ENCODE measurements at places on chromosomes 16 and 17.

DNA sequence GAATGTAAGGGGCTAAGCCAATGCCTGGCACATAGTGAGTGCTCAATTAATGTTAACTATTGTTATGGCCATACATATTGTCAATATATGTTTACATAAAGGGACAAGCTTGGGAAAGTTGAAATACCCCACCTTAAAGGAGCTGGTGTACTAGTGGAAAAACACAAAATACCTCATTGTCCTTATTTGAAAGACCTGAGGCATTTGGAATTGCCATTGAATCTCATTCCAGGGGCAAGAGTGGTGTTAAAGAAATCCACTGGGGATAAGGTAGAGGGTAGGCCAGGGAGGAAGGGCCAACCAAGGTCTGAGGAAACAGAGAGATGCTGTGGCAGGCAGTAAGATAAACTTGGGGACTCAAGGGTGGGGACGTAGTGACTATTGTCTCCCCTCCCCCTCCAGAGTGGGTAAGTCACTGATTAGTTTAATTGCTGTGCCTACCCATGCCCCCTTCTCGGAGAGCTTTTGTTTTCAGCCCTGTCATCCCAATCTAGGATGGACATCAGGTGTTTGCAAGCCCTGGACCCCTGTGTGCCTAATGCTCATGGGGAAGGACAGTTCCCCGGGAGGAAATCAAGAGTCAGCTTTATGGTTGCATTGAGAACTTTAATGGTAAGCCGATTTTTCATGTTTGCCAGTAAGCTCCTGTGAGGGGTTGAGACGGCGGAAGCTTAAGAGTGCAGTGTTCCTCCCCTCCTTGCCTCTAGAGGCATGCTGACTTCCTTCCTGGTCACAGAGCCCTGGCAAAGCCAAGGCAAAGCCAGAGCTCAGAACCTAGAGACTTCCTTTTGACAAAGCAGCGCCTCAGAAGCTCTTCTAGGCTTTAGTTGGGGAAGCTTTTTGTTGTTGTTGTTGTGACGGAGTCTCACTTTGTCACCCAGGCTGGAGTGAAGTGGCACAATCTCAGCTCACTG is 2.5 kb upstream of the HEATR9 start:
- no peak for DNase-seq

DNA sequence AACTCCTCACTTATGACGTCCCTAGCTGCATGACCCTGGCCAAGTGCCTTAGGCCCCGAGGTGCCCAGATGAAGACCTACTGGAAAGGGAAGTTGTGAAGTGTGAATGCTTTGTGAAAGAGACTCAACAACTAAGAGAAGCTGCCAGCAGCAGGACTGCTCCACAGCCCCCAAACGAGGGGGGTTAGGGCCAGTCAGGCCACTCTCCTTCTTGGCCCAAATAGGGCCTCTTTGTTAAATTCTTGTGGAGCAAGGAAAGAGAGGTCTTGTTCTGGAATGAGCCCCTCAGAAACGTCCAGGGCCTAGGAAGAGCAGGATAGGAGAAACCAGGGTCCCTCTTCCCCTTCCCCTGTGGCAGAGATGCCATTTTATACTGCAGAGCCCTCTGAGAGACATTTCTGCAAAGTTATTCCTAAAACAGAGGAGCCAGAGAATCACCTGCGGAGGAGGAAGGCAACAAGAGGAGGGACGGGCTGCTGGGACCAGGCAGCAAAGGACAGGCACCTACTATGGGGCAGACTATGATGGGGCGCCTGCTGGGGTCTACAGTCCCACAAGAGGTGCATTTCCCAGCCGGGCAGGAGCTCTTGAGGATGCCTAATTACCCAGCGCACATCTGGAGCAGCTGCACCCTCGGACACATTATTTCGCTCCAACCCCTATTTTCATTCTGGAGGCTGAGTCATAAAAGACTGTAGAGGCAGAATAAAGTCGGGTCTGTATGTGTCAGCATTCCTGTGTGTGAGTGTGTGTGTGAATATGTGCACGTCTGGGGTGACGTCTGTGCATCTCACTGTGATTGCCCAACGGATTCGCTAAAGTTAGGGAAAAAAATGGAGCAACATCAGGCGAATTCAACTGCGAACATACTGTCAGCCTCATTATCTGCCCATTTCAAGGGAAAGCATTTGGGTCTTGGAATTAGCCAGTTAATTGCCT is 11.4 kb upstream of the HOXB9 start:
- no peak for DNase-seq

- no peak for DNase-seq
Measured at GRCh38 chr17:66537502-66537901, 235.1 kb downstream of the PRKCA start.

- no peak for DNase-seq
Measured at GRCh38 chr17:46832945-46833839, 14.7 kb upstream of the WNT3 start.

DNA sequence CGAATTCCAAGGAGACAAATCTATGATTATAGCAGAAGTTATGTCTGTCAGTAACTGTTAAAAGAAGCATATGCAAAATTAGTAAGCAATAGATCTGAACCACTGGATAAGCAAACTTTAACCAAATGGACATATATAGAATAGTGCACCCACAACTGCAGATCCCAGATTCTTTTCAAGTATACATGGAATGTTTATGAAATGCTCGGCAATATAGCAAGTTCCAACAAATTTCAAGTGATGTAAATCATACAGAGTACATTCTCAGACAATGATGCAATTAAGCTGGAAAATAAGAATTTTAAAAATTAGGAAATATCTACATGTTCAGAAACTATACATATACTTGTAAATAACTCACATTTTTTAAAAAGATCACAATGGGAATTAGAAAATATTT is 8.4 kb upstream of the HELZ start:
- DNase-seq = no peak

DNA sequence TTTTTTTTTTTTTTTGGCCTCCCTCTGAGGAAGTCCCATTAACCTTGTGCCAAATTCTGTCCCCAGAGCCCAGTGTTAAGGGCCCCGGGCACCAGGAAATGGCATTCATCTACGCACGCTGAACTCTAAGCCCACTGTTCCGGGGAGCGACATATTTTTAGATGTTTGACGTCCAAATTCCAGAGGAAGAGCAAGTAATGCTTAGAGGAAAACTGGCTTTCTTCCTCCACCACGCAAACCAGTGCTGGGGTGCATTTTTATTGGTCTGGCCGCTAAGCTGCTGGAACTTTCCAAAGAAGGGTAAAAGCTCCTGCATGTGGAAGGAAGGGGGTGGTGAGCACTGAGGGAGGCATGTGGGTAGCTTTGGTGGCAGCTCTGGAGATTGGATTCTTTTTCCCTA is 8.3 kb downstream of the WFDC1 start:
- DNase-seq = no peak

Measured in activated naive CD8-positive, alpha-beta T cell treated with anti-CD3 and anti-CD28 coated beads, Interleukin-2, amount 50 U/mL, for 16 hours (primary cell).